Mucosa of gallbladder (tissue), 1 donor: ENCODE measurements at places on chromosomes 16 and 17. TPM values are rescaled to one million over a fixed set of nuclear protein-coding genes. Genes with fewer than 3 reads are reported as not detected.

SHPK gene
- 14.5 TPM for total RNA-seq

TEN1 gene
- 22.9 TPM for total RNA-seq

AANAT gene
- total RNA-seq: not detected

DECR2 gene
- 36.8 TPM for total RNA-seq

MT4 gene
- not detected for total RNA-seq

ETV4 gene
- 47.6 TPM for total RNA-seq

SALL1 gene
- 1.2 TPM for total RNA-seq

CCDC200 gene
- not detected for total RNA-seq

CD19 gene
- 1.4 TPM for total RNA-seq

RGS11 gene
- total RNA-seq: 6.7 TPM

GALNS gene
- 56.1 TPM for total RNA-seq

CES1 gene
- total RNA-seq: 704 TPM

ALKBH5 gene
- 123 TPM for total RNA-seq

CCL2 gene
- 32.0 TPM for total RNA-seq

EXOC3L1 gene
- 3.2 TPM for total RNA-seq

RAB11FIP4 gene
- total RNA-seq: 37.6 TPM

ODAD4 gene
- total RNA-seq: 1.6 TPM

CRYBA1 gene
- total RNA-seq: not detected
